ENCODE measurements at places on chromosomes 1 and 21.

GRCh38 chr21:14116080-14116481, 94.7 kb downstream of the LIPI start:
- no peak for DNase-seq

GRCh38 chr1:225454733-225455132, 26.9 kb upstream of the LBR start:
- no peak for DNase-seq

DNA sequence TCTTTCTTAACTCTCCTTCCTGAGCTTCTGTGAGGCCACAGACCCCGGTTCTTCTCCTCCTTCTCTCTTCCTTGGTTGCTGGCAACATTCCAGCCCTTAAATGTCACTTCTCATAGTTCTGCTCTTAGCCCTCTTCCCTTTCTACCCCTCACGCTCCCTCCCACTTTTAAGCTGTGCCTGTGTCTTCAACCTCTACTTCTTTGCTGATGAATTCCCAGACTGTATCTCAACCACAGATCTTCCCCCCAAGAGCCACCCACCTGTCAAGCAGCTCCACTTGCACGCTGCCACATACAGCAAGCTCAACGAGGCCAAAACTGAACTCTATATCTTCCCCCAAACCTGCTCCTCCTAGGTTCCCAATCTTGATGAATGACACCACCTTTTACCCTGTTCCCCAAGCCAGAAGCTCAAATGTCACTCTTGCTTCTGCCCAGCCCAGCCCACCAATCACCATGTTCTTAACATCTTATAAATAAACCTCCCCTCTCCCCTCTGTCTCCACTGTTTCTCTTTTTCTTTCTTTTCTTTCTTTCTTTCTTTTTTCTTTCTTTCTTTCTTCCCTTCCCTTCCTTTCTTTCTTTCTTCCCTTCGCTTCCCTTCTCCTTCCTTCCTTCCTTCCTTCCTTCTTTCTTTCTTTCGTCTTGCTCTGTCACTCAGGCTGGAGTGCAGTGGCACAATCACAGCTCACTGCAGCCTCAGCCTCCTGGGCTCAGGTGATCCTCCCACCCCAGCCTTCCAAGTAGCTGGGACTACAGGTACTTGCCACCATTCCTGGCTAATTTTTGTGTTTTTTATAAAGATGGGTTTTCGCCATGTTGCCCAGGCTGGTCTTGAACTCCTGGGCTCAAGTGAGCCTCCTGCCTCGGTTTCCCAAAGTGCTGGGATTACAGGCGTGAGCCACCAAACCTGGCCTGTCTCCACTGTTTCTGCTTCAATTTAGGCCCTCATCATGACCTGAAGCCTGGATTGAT, 19.8 kb upstream of the PTP4A2 start:
- DNase-seq = no peak

GRCh38 chr1:23521588-23521987, 9.4 kb downstream of the E2F2 start:
- no peak for DNase-seq

DNA sequence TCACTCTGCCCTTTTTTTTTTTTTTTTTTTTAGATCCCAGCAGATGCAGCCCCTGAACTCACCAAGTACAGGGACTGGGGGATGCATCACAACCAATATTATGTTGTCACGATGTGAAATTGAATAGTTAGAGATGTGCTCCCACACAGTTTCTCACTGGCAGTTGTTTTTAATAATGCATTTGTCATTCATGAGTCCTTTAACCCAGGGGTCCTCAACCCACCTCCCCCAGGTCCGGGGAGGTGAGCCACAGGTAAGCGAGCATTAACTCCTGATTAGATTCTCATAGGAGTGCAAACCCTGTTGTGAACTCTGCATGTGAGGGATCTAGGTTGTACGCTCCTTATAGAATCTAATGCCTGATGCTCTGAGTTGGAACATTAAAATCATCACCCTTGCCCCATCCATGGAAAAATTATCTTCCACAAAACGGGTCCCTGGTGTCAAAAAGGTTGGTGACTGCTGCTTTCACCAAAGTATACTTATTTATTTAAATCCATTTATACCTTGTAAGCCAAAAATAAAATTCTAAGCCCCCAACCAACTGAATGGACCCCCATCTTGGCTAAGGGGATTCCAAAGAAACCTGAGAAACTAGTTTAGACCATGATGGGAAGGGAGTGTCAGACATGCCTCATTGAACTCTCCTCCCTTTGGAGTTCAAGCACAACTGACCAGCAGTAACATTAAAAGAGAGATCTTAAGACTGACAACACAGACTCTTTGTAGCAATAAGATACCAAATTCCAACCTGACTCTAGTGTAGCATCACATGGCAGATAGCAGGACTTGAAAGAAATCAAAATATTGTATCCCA, 119.3 kb upstream of the ATP1A1 start:
- DNase-seq = no peak

- DNase-seq = no peak
These were observed 20.6 kb downstream of the PYHIN1 start for GRCh38 chr1:158951956-158952355.

GRCh38 chr1:26097696-26098095, 13.9 kb upstream of the PDIK1L start:
- no peak for DNase-seq

DNA sequence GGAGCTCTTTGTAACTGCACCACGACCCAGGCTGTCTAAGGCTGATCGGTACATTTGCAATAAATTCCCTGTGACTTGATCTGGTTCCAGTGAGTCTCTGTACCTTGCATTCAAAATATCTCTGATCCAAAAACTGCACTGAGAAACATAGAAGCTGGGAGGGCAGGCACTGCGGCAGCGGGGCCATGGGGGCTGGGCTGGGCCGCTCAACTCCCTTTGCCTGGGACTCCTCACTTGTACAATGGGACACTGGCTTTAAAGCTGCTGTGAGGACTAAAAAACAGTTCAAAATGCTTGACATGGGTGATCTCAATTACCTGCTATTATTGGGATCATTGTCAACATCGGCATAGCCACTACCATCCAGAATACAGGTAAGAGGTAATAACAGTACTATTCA, 644.0 kb downstream of the AJAP1 start:
- DNase-seq = no peak

GRCh38 chr1:22414244-22414751, 37.4 kb upstream of the ZBTB40 start:
- no peak for DNase-seq

DNA sequence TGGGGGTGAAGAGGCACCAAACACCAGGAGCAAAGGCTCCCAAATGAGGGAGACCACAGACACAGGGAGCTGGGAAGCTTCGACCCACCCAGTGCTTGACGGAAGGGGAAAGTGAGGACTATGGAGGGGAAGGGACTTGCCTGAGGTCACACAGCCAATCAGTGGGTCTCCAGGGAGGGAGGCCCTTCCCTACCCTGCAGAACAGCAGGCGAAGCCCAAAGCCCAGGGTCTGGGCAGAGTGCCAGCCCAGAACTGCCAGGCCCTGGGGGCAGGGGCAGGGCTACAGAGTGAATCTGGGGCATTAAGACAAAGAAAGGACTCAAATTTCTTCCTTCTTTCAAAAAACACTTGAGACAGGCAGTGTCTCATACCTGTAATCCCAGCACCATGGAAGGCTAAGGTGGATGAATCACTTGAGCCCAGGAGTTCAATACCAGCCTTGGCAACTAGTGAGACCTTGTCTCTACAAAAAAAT, 45.5 kb upstream of the ECE1 start:
- DNase-seq = no peak

- DNase-seq = no peak
These were observed at the start of gene CD101 for GRCh38 chr1:117001254-117001927. CD101 (plus strand) TSS chr1:117001760; CDS start chr1:117001818, 58 bp downstream.

GRCh38 chr1:216020743-216021345, 402.4 kb downstream of the USH2A start:
- DNase-seq = no peak

DNA sequence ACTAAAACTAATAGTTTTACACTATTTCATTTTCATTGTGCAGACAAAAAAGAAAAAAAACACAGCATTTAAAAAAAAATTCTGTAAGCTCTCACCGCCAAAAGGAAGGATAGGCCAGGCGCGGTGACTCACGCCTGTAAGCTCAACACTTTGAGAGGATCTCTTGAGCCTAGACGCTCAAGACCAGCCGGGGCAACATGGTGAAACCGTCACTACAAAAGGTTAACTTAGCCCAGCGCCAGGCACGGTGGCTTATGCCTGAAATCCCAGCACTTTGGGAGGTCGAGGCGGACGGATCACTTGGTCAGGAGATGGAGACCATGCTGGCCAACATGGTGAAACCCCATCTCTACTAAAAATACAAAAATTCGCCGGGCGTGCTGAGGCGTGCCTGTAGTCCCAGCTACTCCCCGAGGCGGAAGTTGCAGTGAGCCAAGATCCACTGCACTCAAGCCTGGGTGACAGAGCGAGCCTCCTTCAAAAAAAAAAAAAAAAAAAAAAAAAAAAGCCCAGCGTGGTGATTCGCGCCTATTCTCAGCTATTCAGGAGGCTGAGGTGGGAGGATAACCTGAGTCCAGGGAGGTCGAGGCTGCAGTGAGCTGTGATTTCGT, 14.3 kb upstream of the SPEN start:
- peak; percentile 24 for DNase-seq

DNA sequence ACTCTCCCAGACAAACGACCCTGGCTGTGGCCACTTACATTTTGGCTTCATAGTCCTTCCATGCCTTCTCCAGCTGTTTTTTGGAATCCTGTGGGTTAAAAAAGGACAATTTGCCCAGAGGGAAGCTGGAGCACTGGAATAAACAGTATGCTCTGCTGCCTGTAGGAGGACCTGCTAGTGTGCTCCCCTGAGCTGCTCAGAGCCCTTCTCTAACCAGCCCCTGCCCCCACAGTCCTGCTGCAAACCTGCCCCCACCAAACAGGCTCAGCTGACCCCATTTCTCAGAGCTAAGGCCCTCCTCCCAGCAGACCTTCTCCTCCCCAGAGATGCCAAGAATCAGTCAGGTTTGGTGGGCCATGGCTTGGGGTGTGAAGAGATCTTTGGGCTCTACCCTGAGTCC, 26.9 kb upstream of the TCEA3 start:
- DNase-seq = no peak

DNA sequence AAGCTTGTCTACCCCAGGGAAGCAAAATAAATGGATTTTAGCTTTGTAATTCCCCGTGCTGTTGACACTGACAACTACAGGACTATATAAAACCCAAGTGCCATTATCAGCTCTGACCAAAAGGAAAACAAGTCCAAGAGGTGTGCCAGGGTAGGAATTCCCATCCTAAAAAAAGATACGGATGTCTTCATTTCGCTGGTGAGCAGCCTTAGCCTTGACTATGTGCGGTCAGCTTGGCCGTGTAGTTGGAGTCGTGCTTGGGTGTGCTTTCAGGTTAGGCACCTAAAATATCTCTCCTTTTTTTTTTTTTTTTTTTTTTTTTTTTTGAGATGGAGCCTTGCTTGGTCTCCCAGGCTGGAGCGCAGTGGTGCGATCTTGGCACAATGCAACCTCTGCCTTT, 28.9 kb upstream of the ACTN2 start:
- DNase-seq = no peak

DNA sequence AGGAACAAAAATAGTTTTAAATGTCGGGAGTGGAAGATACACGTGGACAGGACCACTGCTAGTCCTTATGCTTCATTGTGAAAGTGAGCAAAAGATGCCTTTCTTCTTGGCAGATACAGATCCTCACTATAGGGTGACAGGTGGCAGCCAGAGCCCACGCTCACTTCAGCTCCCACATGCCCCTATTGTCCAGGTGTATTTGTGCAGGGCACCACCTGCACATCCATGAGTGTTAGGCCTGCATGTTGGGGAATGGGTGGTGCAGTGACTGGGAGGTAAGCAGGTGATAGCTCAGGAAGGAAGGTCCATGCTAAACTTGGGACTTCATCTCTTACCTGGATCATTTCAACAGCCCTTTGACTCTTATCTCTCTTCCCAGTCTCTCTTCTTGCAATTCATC, 27.4 kb downstream of the SLC5A9 start:
- DNase-seq = no peak

DNA sequence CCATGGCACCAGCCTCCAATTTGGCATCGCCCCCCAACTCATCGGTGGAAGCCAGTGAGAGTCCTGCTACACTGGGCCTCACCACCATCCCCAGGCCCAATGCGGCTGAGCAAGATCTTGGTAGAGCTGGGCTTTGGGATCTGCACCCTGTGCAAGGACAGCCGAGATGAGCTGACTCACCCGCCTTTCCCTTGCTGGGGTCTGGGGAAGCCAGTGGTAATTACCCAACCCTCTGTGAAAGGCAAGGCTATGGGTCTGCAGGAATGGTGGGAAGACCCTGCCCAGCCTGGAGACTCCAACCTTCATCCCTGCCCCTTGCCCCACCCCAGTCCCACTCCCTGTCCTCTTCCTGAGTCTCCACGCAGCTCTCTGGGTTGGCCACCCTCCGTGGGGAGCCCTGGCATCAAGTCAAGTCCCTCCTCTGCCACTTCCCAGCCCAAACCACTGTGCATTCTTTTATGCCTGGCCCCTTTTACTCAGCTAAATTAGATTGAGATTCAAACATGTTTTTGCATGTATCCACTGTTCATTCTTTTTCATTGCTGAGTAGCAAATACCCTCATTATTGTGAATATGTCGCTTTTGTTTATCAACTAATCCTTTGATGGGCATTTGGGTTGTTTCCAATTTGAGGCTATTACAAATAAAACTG, 8.8 kb downstream of the SMCP start:
- no peak for DNase-seq

DNA sequence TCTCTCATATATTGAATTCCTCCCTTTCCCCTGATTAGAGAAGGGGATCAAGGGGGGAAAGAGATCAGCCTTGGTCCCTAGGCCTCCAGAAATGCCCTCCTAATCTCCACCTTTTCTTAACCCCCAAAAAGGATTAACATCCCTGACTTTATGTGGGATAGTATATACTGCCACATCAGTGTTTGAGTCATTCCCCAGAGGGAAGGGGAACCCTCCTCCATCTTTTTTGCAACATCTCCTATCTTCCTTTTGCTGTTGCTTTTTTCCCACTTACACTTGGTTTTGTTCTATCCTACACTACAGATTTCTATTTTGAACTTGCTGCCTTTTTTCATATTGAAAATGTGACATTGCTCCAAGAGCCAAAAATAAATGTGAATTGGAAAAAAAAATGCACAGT, 65.4 kb upstream of the PODN start:
- no peak for DNase-seq

GRCh38 chr1:147273409-147274336, 31.2 kb downstream of the CHD1L start:
- DNase-seq = peak; percentile 26

DNA sequence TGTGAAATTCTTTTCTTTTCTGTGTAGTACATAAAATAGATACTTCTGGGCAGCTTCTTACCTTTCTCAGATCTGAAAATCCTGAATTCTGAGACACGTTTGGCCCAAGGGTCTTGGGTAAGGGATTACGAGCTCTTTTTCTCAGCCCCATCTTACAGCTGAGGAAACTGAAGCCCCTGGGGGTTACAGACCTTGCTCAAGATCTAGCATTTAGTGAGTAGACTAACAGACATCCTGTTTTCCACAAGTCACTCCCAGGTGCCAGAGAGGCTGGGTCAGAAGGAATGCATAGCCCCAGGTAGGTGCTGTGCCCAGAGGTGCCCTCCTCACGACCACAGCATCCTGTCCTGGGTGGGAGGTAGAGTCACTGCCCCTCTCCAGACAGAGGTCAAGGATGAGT, 13.2 kb upstream of the CREG1 start:
- DNase-seq = no peak

Measured in right hindlimb (tissue), 1 donor.